ENCODE measurements at places on chromosomes 6 and 20.

GRCh38 chr6:5989141-5989723 lies 17.5 kb downstream of the NRN1 start:
- no peak for DNase-seq

GRCh38 chr6:45619211-45619760 lies 241.6 kb upstream of the SUPT3H start:
- DNase-seq: no peak

GRCh38 chr6:6893701-6894100 lies 214.1 kb upstream of the RREB1 start:
- DNase-seq: no peak

GRCh38 chr6:63492476-63492875 lies 79.8 kb upstream of the LOC128125822 start:
- no peak for DNase-seq

All from mesothelial cell of epicardium (in vitro differentiated cells).